ENCODE measurements at places on chromosomes 5 and 9.

DNA sequence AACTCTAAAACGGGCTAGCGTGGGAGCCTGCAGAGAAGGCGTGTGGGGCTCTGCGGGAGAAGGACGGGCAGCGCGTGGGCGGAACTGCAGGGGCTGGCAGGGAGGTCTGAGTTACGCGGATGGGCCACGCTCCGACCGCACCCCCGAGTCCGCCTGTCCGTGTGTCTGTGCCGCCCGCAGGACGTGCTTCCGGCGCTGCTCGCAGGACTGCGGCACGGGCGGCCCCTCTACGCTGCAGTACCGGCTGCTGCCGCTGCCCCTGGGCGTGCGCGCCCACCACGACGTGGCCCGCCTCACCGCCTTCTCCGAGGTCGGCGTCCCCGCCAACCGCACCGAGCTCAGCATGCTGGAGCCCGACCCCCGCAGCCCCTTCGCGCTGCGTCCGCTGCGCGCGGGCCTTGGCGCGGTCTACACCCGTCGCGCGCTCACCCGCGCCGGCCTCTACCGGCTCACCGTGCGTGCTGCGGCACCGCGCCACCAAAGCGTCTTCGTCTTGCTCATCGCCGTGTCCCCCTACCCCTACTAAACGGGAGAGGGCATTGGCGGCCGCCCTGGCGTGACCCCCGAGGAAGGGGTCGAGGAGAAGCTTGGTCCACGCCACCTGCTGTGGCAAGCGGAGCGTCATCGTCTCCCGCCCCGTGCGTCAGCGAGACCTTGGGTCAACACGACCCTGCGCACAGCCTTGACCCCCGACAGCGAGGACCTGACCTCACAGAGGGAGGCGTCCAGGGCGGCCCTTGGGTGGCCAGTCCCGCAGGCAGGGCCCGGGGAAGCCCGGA is 11.4 kb upstream of the ASS1 start:
- peak; percentile 97 for DNase-seq

DNA sequence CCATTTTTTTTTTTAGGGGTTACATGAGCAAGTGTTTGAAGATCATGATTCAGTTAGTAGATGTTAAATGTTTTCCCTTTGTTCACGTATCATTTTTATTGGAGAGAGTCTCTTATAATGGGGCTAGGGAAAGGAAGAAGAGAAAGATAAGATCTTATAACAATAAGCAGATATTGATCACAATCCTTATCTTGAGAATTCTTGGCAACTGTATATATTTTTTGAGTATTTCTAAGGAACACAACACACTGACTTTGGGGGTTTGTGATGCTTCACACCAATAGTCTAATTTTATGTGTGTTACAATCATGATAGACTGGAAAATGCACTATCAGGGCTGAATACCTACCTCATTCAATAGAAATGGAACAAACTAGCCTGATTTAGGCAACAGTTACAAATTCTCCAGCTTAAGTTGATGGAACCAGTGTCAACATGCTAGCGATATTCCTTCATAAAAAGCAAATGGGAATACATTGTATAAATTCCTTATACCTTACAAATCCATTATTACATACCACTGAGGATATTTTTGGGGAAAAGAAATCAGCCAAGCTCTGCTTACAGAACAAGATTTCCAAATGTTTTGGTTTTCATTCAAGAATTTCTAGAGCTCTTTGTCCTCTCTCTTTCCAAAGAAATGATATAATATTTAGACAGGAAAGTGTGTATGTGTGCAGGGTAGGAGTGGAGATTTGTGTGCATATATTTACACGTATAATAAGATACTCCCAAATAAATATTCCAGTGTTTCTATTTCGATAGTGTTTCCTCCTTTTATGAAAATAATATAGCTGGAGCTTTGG is 41.5 kb downstream of the SVEP1 start:
- DNase-seq: no peak

DNA sequence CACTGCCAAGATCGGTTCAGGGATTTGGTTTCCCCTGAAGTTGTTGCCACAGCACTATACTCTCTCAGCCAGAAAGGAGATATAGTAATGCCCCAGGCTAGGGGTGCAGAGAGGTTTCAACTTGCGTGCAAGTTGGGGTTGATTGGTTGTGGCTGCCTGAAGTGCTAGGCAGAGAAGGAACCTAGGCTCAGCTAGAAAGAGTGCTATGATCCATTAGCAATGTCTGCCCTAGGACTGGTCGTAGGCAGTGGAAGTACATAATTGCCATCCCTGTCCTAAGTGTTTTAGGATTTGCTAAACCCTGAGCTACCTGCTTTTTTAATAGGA is 136.6 kb upstream of the SMIM23 start:
- DNase-seq: no peak

DNA sequence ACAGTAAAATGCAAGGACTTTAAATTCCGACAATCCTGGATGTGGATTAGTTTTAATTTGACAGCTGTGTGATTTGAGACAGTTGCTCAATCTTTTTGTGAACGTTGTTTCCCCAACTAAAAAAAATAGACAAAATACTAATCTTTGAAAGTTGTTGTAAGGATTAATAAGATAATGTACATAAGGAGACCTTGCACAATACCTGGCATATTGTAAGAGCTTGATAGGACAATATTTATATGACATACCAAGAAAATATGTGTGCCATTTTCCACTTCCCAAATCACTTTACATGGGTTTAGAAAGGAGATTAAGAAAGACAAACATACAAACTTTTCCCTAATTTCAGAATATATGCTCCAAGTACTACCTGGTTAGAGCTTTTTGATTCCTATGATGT is 25.3 kb downstream of the ARRDC3 start:
- no peak for DNase-seq

DNA sequence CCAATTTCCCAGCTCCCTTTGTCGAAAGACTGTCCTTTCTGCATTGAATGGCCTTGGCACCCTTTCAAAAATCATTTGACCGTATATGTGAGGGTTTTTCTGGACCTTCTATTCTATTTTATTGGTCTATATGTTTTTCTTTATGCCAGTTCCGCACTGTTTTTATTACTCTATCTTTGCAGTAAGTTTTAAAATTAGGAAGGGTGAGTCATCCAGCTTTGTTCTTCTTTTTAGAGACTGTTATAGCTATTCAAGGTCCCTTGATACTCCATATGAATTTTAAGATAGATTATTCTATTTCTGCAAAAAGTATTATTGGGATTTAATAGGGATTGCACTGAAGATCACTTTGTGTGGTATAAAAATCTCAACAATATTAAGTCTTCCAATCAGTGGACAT is 44.2 kb upstream of the STARD4 start:
- DNase-seq: no peak

DNA sequence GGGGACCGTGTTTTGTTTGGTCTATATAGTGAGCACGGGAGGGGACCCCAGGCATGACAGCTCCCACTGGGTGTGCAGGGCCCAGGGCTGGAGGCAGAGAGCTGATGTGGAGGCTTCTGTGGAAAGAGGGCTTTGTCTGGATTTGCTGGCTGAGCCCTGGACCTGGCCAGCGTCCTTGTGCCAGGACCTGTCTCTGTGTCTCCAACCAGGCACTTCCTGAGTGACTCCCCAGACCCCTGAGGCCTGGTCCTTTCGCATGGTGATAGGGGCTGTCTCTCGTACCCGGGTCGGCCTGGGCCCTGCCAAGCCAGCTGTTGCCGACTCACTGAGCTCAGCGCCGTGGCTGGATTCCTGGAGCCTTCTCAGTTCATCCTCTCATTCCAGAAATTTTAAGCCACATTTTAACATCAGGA is 77.6 kb downstream of the ADAMTS2 start:
- DNase-seq: peak; percentile 41

DNA sequence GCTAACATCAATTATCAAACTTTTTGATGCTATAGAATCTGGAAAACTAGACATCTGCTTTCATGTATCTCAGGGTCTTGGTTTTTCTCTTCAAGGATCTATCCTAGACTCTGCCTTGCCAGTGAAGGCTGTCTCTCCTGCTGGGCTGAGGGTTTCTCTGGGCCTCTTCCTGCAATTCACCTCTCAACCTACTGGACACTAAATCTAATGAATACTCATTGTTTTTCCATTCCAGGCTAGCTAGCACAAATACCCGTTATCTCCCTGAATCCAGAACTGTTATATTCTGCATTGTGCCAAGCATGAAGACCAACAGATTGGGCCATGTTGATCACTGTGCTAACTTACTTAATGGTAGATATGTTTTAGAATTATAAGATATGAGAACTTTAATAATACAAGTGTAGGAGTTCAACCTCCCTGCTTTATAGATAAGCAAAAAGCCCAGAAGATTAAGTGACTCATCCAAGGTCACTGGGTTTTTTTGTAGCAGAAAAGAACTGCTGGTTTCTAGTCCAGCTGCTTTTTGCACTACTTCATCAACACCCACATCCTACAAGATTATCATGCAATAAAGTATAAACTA is 56.5 kb upstream of the RNF38 start:
- DNase-seq: no peak

DNA sequence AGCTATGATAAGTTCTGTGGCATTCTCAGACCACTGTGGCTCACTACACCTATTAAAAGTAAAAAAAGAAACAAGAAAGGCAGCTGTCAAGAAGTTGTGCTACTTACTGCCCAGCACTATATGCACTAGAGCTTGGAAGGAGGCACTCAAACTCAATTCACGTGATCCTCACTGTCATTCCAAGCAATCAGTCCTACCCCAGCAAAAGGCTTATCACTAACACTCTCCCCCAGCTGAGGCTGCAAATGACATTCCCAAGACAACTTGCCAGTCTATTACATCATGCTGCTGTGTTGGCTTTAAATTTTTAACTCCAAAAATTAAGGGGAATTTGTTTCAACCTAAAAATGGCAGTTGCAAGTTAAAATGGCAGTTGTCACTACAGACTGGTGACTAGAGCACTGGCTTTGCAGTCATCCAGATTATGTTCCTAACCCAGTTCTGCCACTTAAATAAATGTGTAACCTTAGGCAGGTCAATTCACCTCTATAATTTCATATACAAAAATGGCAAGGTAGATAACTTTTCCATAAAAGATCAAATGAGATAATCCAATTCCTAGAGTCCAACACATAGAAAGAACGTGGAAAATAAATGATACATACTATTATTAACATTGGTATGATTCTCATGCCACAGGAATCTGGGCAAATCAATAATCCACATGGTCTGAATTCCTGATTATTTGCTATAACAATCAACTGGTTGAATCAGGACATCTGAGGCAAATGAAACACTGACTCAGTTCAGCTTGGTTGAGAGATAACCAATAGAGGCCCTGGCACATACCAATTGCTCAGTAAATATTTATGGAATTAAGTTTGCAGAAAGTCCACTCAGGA is 52.4 kb downstream of the FBXW11 start:
- no peak for DNase-seq

- DNase-seq: no peak
Observed at GRCh38 chr5:159343295-159344094, 13.2 kb upstream of the IL12B start.

DNA sequence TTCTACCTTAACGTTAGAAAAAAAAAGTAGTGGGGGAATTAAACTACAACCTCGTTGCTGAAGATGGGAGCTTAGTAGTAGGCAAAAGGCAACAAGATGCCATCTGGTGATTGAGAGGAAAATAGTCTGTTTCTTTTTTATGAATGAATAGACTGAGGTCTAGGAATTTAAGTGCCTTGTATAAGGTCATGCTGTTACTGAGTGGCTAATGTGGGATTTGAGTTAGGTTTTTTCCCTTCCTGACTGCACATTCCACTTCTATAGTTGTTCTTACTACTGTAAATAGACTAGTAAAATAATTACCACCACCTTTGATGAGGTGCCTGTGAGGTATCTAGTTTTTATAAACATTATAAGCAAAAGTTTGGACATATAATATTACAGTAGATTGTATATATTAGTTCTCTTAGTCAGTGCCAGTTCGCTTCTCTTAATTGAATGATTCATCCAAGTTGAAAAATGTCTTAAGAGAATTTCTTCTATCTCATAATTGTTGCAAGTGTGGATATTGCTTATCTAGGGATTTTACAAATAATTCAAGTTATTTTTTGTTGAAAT is 19.1 kb downstream of the FSD1L start:
- DNase-seq: no peak

DNA sequence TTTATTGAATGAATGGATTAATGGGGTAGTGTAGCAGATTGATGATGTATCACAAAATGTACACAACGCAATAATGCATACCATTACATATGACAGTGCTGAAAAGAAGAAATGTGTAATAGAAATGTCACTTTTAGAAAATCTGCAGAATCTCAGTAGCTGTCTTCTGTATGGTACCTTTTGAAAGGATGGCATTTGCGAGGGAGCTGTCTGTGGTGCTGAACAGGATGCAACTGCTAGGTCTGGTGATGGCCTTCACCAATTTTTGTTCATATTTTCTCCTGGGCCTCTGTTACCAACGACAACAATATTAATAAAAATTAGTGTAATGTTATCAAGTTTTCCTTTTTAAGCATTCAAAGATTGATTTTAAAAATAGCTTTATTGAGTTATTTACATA is 36.2 kb upstream of the OTULIN start:
- DNase-seq: peak; percentile 49

DNA sequence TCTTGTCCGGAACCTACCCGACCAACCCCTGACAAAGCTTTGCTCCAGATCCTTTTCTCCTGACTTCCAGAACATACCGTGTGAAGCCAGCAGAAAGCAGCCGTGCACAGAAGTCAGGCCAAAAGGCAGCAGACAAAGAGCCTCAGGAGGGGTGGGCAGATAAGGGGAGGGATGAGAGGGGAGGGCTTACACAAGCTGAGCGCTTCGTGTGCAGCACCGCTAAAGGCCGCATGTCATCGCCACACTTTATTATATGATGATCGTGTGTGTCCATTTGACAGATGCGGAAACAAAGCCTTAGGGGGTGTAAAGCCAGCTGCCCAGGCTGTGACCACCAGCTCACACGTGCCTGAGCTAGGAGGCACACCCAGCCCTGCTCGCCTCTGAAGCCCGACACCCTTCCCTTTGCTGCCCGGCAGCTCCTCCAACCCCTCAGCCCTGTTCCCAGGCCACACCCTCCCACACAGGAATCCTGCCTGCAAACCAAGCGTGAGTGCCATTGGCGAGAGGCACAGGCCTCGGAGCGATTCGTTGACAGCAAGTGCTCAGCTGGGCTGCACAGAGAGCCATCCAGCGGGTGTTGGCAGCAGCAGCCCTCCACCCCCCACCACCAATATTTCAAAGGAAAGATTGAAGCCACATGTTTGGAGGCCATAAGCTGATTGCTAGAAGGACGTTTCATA is 170.5 kb upstream of the SMIM23 start:
- DNase-seq: no peak

- no peak for DNase-seq
Observed at GRCh38 chr9:124372038-124372437, 43.2 kb downstream of the PSMB7 start.

GRCh38 chr5:140024928-140025327 is 18.2 kb downstream of the NRG2 start:
- no peak for DNase-seq

DNA sequence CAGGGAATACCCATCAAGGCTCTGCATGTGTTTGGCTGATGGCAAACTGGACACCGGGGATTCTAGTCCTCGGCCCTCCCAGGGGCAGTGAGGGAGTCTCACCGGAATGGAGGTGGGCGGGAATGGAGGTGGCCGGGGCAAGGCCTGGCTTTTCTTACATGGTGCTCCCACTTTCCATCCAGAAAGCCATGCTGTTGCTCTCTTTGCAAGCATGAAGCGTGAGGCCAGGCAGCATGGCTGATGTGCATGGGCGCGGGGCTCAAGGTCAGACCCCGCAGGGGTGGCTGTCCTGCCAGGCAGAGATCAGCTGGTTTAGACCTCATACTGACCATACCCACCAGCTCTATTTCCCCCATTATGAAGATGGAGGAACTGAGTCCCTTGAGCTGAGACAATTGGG is 108.0 kb upstream of the PHYKPL start:
- no peak for DNase-seq

Measured in left lobe of liver (tissue), 2 donors.